ENCODE measurements at places on chromosomes 7 and 10. TPM values are rescaled to one million over a fixed set of nuclear protein-coding genes. Genes with fewer than 3 reads are reported as not detected.

The EPHB4 gene
- total RNA-seq: 3.1 TPM

DNA sequence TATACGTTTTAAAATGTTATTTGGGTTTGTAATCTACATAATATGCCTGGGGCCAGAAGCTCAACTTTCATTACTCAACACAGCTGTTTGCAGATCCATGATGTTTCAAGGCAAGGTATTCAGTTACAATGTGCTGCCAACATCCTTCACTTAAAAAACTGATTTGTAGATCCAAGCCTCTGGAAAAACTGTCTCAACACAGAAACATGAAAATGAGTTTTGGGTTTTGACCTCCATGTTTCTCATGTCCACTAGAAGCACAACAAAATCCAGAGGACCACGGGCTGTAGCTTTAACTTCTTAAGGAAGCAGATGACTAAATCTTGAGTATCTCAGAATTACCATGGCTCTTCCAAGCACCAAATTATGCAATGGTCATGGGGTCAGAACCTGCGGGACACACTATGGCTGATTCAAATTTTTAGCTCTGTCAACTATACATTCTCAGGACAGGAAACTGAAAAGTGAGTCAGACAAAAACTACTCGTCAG is 247.1 kb upstream of the GRB10 start:
- no peak overlapping the region for H3K27ac ChIP-seq
- DNase-seq: no peak
- no peaks in the 10 kb centered on the region for H3K4me1 ChIP-seq
- H3K36me3 ChIP-seq: no peaks in the 10 kb centered on the region
- peaks cover 11% of the 10 kb centered on the region for H3K27me3 ChIP-seq

The FAM131B gene
- total RNA-seq: 2.3 TPM

- no peak for DNase-seq
- peak overlapping the region; percentile 27 for H3K27ac ChIP-seq
- peaks cover 39% of the 10 kb centered on the region for H3K4me1 ChIP-seq
These were observed 169.5 kb upstream of the KLF14 start for GRCh38 chr7:130903358-130903974.

DNA sequence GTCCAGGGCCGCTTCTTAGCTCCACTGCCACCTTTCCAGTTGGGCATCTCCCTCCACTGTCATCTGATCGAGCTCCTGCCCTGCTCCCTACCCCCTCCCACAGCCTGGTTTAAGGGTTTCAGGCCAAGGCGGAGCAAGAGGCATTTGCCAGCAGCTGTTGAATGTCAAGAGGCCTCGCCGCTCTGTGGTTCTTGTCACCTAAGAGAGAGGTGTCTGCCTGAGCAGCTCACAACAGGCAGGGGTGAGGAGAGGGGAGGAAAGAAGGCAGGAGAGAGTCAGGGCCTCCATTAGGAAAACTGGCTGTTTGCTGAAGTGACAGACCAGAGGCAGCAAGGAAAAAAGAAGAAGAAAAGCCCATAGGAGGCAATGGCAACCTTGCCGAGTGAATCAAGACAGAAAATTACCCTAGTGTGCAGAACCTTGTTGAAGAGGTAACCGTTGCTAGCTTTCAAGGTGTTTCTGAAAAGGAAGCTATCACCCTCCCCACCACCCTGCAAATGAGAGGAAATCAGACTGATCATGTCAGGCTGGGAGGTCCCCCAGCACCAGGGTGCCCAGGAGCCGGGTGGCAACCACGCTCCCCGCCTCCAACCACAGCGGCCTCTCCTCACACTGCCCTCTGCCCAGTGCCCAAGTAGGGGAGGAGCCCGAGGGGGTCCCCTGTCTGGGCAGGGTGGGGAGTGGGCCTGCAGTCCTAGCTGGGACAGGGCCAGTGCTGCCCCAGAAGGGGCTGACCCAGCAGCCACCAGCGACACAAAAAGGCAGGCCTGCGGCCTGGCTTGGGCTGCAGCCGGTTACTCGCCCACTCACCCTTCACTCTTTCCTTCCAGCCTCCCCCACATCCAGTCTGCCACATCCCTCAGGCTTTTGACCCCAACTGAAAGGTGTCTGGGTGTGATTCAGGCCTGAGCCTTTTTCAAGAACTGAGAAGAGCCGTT is 7.1 kb downstream of the GATA3 start:
- H3K27ac ChIP-seq: peak overlapping the region; percentile 92
- peak overlapping the region; percentile 91 for H3K4me3 ChIP-seq
- DNase-seq: peak; percentile 65
- H3K4me1 ChIP-seq: peaks cover 67% of the 10 kb centered on the region
